Fibroblast of upper back skin (primary cell): ENCODE measurements at places on chromosomes 4 and X.

- DNase-seq, result no peak
Observed at GRCh38 chr4:20297783-20298182, 46.1 kb downstream of the SLIT2 start.

- no peak for DNase-seq
Observed at GRCh38 chr4:150972592-150972991, 42.5 kb downstream of the LRBA start.

DNA sequence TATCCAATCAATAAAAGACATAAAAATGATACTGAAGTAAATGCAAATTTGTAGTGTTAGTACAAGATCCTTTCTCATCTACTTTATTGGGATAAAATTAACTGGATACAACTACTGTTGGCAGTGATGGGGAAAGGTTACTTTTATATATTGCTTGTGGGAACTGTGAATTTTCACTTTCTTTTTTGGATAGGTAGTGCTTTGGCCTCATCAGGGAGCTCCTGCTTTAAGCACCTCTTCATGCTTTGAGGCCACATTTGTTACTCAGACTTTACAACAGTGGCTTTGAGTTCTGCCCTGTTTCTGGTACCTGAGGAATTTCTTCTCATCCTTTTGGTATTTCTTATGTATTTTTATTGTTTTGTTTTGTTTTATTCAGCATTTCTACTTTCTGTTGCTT, 316.8 kb upstream of the ZCCHC13 start:
- DNase-seq, result no peak

DNA sequence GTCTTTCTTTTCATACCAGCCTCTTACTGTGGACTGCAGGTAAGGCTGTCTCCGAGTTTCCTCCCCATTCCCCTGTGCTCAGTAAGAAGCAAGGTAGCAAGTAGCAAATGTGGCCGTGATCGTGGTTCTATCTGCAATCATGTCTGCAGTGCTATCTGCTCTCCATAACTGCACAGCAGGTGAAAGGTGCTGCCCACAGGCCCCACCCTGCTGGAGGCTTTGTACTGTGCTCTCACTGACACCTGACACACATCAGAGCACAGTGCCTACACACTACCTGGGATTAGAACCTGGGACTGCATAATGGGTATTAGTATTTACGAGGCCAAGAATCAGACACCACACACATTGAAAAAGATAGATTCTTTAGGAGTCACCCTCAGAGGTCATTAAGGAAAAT, 15.3 kb downstream of the PGRMC1 start:
- DNase-seq, result no peak

- DNase-seq, result peak; percentile 27
Observed at GRCh38 chr4:104064646-104065577, 345.1 kb upstream of the TACR3 start.
